Activated CD4-positive, alpha-beta memory T cell treated with anti-CD3 and anti-CD28 coated beads for 36 hours (primary cell): ENCODE measurements at places on chromosomes 4 and X.
A peak's percentile ranks its signal among the peaks of the same experiment; 100 is the strongest.

DNA sequence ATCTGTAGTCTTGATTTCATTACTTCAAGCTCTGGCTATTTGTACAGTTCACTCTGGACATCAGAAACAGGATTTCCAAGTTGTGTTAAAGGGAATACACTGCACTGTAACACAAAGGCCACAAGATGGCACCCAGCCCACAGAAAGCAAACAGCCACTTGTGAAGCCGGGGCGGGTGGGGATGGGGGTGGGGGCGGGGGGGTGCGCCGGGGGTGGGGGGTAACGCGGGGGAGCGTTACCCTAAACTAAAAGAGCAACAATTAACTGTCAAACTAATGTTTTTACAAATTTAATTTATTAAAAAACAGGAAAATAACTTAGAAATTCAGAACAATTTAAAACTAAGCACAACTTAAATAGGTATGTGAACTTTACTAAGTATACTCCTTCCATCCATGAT is 27.3 kb downstream of the PRDX4 start:
- peak; percentile 46 for DNase-seq

DNA sequence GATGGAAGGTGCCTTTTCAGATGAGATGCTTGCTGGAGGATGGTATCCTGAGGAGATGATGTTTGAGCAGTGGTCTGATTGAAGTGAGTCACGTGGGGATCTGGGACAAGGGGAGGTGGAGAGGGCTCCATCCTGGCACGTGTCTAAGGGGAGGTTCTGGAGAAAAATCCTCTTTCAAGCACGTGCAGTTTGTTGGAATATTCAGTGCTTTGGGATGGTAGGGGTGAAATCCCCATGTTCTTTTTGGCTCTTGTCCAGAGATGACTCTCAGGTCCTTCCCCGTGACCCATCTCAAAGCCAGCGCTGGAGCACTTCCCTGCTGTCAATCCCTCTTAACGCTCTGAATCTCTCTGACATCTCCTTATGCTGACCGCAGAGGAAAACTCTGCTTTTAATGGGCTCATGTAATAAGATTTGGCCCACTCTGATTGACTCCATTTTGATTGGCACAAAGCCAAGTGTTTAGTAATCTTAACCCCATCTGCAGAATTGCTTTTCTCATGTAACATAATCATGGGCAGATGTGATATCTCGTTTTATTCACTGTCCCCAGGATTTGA is 10.8 kb upstream of the KLKB1 start:
- no peak for DNase-seq

GRCh38 chr4:76023389-76023788 is at the start of gene CXCL10:
CXCL10 (minus strand) TSS chr4:76023497; CDS start chr4:76023431, 66 bp downstream.
- no peak for DNase-seq

DNA sequence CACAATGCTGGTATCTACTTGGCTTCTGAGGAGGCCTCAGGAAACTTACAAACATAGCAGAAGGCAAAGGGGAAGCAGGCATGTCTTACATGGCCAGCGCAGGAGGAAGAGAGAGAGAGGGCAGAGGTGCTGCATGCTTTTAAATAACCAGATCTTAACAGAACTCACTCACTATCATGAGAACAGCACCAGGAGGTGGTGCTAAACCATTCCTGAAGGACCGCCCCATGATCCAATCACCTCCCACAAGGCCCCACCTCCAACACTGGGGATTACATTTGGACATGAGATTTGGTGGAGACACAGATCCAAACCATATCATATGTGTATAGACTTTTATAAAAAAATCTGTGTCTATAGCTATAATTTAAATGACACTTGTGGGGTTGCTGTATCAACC is 48.6 kb upstream of the ERVMER34-1 start:
- DNase-seq: no peak

DNA sequence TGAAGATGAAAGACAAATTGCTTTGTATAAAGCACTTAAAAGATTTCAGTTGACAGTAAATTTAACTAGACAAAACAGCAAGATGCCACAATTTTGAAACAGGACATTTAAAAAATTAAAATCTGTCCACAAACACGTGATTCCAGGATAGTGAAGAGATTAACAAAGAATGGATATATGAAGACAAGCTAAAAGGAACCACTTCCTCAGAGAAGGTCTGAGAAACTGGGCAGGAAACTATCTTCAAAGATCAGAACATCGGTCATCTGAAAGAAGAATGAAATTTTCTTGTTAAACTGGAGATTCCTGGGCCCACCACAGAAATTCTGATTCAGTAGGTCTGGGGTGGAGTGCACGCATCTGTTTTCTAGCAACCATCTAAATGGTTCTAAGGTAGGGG is 1.4 kb downstream of the RWDD4 start:
- DNase-seq: no peak

DNA sequence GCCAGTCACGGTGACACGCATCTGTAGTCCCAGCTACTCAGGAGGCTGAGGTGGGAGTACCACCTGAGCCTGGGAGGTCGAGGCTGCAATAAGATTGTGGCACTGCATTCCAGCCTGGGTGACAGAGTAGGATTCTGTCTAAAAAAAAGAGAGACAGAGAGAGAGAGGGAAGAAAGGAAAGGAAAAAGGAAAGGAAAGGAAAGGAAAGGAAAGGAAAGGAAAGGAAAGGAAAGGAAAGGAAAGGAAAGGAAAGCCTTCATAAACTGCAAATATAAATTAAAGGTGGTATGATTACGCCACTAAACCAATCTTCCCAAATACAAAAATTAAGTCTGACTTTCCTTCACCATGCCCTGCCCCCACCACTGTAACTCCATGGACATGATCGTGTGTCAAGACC is 259.3 kb upstream of the GATB start:
- no peak for DNase-seq

DNA sequence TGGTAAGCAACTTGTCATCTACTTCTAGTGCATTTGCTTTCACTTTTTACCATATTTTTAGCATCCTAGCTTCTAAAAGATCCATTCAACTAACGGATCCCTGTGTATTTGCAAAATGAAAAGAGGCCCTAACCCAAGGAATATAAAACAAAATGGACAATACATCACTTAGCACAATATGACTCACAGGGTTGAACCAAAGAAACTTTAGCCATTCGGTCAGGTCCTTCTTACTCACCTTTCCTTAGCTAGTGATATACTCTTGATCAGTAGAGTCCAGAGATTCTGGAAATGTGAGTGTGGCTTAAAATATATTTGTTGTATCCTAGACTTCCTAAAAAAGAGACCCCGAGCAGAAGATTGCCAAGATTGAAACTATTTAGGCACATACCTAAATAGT is 19.5 kb downstream of the TMPRSS11E start:
- DNase-seq: no peak

DNA sequence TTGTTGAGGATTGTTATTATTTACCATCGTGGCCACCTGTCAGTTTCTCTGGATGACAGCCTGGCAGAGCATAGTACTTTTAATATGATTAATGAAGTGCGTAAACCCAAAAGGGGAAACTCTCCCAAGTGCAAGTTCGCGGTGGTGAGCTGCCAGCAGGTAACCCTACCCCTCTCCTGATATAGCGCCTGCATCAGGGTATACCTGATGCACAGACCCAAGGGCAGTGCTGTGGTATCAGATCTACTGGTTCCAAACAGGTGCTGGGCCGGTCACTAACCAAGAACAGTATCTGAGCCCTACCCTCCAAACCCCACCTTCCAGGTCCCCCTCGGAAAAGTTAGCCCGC is 1.6 kb downstream of the RNF150 start:
- DNase-seq: no peak

DNA sequence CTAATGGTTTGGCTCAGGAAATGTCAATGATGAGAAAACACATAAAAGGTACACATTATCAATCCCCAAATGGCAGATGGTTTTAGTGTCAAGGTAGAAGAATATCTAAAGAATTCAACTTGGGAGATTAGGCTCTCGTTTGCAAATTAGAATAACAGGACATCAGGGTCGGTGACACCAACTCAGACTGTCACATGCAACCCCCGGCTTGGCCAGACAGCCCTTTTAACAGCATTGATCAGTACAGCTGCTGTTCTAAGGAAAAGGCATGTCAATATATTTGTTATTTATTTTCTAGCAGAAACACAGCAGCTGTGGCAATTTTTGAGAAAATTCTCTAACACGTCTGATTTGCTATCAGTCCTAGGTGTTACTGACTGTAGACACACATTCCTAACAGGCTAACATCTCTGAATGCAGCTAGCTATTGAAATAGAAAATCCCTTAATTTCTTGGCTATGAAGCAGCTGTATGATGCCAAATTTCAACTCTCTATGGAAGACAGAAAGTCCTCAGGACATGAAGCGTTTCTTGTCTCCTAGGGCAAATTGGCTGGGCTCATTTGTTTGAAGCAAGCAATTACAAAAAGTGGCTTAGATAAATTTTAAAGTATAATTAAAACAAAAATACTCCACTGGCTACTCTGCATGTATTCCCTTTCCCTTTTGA is 269.0 kb upstream of the CXXC4 start:
- DNase-seq: no peak

GRCh38 chr4:44320833-44321232 is 127.8 kb downstream of the KCTD8 start:
- no peak for DNase-seq

- DNase-seq: no peak
These were observed 51.6 kb downstream of the GLRB start for GRCh38 chr4:157127571-157127970.

- no peak for DNase-seq
These were observed 9.6 kb downstream of the CC2D2A start for GRCh38 chr4:15479089-15479912.

DNA sequence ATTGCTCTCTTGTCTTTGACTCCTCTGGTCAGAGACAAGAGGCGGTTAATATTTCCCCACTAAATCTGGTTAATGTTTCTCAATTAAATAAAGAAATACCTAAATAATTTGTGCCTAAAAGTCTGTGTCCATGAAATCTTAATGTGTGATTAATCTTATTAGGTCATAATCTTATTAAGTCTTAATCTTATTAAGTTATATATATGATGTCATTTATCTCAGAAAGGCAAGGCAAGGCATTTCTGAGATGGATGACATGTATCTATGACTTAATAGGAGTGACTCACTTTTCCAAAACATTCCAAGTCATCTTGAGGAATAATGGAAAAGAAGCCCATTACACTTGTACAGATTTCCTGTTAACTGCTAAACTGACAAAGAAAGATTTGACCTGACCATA is 74.7 kb downstream of the TRAM1L1 start:
- DNase-seq: no peak

DNA sequence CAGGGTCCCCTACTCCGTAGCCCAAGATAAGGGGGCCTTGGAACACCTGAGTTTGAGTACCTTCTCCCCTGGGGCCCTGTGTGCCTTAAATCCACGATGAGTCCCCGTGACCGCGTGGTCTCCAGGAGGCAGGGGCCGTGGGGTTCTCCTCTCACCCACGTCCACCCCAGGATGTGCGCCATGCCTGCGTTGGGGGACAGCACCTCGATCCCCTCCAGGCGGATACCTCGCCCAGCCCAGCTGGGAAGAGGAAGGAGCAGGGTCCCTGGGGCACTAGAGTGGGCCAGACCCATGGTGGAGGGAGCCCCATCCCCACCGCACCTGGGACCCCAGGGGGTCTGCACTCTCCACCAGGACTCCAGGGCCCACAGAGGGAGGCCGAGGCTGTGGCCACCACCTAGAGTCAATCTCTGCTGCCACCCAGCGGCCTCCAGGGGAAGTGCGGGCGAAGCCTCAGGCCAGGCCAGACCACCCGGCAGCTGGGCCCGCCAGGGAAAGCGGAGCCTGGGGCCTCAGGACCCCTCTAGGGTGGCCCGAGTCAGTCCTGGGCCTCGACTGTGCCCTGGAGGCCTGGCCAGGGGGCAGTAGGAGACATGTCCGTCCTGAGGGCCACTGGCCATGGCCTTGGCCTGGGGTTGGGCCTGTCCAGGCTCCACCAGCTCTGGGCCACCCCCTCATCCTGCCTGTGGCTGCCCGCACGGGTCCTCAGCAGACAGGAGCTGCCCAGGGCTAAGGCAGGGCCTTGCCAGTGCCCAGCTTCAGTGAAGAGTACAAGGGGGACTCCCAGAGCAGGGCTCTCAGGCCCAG is 55.0 kb downstream of the FAM53A start:
- DNase-seq: peak; percentile 74

DNA sequence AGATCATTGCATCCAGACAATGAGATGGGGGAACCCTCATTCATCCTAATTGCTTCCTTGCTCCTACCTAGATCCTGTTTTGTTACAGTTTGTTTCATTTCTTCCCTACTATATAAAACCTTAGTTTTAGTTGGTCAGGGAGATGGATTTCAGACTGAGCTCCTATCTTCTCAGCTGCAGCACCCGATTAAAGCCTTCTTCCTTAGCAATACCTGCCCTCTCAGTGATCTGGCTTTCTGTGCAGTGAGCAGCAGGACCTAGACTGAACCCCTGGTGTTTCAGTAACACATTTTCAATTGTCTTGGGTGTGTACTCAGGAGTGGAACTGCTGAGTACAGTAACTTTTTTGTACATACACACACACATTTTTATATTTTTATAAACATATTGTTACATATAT is 187.4 kb downstream of the APBB2 start:
- no peak for DNase-seq

DNA sequence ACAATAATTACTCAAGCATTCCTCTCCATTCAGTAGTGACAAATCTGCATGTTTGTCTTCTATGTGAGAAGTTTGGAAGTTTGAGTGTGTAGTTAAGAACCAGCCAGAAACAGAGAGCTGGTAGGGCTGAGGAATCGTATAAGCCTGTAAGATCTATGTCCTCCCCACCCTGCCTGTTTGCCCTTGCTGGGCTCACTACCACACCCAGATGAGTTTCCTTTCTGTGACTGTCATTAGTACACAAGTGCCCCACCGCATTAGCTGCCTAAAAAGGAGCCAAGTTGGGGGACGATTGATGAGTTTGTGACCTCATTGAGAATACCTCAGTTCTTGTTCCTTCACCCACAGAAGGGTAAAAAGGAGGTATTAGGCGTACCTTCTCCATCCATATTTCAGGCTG is 28.3 kb downstream of the DOCK11 start:
- DNase-seq: peak; percentile 54

DNA sequence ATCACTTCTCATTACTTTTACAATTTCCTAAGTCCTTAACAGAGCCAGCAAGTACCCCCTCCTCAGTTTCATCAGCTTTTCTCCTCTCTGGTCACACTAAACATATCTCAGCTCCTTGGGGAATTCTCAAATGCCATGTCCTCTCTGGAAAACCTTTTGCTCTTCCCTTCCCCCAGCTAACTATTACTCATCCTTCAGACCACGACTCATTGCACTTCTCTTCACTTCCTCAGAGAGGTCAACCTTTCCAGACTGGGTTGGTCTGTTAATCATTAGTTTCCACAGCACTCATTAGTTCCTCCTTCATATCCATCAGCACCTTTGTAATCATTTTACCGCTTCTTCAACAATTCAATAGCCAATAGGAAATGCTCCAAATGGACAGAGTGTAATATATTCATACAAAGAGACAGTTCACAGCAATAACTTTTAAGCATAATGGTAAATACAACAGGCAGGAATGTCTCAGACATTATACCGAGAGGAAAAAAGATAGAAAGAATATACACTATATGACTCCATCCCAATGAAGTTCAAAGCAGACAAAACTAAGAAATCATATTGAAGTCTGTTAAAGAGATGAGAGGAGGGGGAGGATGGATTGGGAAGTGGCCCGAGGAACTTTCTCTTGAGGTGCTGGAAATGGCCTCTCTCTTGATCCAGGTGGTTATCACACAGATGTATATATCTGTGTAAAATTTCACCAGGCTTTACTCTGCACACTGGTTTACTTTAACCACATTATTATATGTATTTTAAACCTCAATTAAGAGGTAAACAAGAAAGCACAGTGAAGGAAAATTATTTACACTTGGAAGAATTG is 39.6 kb downstream of the DDX60L start:
- no peak for DNase-seq
